ENCODE measurements at places on chromosomes 2 and 18. TPM values are rescaled to one million over a fixed set of nuclear protein-coding genes. Genes with fewer than 3 reads are reported as not detected.

The DNAH7 gene
- 0.93 TPM for total RNA-seq

The NPPC gene
- total RNA-seq = not detected

The IAH1 gene
- total RNA-seq = 99.8 TPM

The SPATA3 gene
- not detected for total RNA-seq

The TMEM237 gene
- 21.1 TPM for total RNA-seq

The IL37 gene
- not detected for total RNA-seq

The DNER gene
- 9.1 TPM for total RNA-seq

The PELI1 gene
- total RNA-seq = 1.6 TPM

The KANSL1L gene
- total RNA-seq = 0.56 TPM

The OSBPL1A gene
- 12.9 TPM for total RNA-seq

The ONECUT2 gene
- 0.59 TPM for total RNA-seq

The PKP4 gene
- total RNA-seq = 25.6 TPM

The LGALSL gene
- total RNA-seq = 14.5 TPM

The CPS1 gene
- total RNA-seq = 8.6 TPM

The NOL4 gene
- not detected for total RNA-seq

All from A549 treated with DMSO at 1 μM for 4 hours (cell line).